ENCODE measurements at places on chromosomes 4 and X.

DNA sequence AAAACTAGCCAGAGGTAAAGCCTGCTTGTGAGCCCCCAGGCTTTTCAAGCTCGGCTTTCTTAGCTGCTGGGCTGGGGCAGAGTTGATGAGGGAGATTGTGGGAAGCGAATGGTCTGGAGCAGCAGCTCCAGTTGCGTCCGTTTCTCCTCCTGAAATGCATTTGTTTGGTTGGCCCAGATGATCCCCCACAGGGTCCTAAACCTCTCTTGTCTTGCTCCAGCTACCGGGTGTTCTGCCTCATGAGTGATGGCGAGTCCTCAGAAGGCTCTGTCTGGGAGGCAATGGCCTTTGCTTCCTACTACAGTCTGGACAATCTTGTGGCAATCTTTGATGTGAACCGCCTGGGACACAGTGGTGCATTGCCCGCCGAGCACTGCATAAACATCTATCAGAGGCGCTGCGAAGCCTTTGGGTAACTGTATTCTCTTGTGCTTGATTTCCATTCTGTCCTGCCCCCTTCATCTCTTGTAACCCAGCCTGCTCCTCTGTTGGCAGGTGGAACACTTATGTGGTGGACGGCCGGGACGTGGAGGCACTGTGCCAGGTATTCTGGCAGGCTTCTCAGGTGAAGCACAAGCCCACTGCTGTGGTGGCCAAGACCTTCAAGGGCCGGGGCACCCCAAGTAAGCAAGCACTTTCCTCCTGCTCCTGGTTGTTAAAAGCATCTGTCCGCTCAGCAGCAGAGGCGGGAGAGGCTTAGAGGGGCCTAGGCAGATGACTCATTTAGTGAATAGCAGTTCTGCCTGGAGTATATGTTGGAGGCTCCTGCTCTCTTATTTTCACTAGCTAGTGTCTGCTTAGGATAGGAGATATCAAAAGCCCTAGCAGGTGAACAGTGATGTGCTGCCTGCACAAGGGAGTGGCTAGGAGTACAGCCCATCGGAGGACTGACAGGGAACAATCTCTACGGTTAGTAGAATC lies 15.3 kb downstream of the TKTL1 start:
- no peak for DNase-seq

GRCh38 chrX:13364230-13364857 lies 44.5 kb upstream of the ATXN3L start:
- DNase-seq = no peak

- no peak for DNase-seq
Observed at GRCh38 chr4:145732001-145732815, 52.3 kb downstream of the C4orf51 start.

GRCh38 chr4:79875344-79875899 lies 197.6 kb downstream of the ANTXR2 start:
- DNase-seq = no peak

- DNase-seq = no peak
Observed at GRCh38 chrX:38513112-38513742, 48.1 kb upstream of the TSPAN7 start.

DNA sequence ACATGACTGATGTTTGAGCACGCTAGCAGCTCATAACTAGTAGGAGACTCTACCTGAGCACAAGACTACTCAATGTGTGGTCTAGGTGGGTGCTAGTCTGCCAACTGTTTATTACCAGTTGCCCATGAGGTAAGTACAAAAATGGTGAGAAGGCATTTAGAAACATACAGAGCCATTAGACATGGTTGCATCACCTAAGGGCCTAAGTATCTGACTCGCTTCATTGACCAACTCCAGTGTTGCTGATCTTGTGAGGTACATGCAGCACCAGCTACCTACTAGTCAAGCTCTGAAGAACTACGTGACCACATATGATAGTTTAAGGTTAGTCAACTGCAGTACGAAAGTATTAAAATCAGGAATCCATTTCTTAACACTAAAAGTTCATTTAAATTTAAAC lies 39.9 kb downstream of the APBB2 start:
- no peak for DNase-seq

DNA sequence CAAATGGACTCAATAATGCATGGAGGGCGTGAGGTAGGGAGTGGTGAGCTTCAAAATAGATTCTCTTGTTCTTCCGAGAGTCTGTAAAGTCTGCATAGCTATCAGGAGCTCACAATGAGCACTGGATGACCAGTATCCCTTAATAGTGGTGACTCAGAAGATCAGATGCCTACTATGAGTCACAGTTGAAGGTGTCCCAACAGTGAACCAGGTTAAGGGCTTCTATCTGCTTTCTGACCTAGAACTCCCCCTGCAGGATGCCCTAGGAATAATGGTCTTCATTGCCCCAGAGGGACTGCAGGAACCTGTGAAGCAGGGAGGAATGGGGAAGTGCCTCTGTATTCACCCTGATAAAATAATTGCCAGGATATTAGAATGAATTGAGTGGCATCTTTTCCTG lies 22.1 kb downstream of the DGKK start:
- no peak for DNase-seq

DNA sequence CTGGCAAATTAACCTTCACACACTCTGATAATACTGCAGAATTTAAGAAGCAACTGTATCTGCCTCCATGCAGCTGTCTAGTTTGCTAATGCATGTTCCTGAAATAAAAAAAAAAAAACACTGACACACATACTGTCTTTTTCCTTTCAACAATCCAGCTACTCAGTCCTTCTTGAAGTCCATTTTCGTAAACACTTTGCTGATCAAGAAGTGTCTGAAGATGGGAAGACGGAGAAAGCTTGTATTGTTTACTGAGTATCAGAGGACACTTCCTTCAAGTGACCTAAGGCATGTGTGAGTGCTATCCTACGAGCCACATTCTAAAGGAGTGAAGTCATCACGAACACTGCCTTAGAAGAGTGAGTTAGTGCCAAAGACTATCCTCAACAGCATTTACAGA lies 82.6 kb downstream of the LUZP4 start:
- DNase-seq = no peak

- no peak for DNase-seq
Observed at GRCh38 chrX:17336377-17336776, 38.6 kb upstream of the NHS start.
